Stimulated activated CD8-positive, alpha-beta memory T cell treated with anti-CD3 and anti-CD28 coated beads, Interleukin-7, amount 100 ng/mL, for 1 hour (primary cell): ENCODE measurements at places on chromosomes 13 and 19.
A peak's percentile ranks its signal among the peaks of the same experiment; 100 is the strongest.

GRCh38 chr13:110023729-110024644 is 237.6 kb upstream of the IRS2 start:
- no peak for DNase-seq

DNA sequence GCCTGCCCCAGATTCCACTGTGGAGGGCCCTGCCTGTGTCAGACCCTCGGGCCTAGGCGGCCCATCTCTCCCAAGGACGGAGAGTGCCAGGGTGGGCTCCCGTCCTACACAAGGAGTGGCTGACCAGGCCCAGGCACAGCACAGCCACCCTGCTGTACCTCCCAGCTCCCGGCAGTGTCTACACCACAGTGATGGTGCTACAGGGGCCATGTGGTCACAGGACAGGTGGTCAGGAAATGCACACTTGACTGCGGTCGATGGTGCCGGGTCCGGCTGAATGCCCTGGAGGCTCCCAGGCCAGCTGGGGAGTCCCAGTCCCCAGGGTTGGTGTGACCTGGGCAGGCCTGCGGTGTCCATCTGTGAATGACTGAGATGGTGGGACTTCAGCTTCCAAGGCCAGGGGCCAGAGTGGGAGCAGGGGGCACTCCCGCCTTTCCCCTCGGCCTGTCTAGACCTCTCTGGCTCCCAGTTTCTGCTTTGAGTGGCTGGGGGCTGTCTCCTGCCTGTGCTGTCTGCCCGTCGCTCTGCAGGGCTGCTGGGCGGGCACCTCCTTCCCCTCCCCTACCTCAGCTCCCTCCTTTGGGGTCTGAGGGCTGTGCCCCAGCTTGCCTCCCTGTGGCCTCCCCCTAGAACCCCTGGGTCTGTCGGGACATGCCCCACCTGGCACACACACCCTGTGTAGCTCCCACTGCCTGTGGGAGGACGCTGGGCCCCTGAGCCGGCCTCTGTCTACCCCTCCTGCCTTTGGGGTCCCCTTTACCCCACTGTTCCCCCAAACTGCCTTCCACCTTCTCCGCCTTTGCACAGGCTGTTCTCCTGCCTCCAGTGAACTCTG is 12.5 kb downstream of the DDA1 start:
- no peak for DNase-seq

GRCh38 chr19:46270521-46271256 is 26.2 kb upstream of the HIF3A start:
- no peak for DNase-seq

DNA sequence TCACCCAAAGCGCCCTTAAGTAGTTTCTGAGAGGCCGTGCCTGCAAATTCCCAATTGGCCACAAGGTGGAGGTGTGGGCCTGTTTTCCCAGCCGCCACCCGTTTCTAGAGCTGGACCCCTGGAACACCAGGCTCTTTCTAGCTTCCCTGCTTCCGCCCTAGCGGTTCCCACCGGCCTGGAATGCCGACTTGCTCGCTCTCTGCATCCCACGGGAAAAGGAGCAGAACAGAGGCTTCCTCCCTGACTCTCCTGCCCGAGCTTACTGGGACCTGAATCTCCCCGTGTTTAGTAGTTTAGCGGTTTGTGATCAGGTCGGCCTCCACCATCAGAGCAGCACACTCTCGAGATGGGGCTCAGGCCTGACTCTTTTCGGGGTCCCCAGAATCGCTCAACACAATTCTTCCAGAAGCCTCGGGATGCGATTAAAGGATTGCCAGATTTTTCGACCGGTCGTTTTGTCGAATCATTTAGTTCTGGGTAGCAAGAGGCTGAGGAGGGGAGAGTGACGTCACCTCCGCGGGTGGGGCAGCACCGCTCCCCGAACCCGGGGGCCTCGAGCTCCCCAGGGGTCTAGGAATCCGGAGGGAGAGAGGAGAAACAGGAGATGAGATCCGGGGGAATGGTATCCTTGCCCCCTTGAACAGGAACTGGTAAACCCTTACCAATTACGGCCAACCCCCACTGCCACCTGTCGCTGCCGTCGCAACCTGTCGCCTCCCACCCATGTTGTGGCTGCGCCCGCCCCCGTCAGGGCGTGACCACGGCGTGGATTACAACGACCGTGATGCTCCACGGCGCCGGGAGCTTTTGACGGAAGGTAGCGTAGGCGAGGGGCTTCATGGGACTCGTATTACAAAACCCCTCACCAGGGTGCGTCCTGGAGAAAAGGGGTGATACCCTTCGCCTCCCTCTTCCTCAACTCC is 8.0 kb downstream of the NAPSA start:
- peak; percentile 67 for DNase-seq

- DNase-seq = no peak
Observed at GRCh38 chr13:31042049-31042448, 109.6 kb downstream of the TEX26 start.

GRCh38 chr13:71516521-71516920 is 350.5 kb downstream of the DACH1 start:
- DNase-seq = no peak

- no peak for DNase-seq
Observed at GRCh38 chr19:6271721-6272410, 7.9 kb downstream of the MLLT1 start.

GRCh38 chr13:99267927-99268326 is 9.7 kb upstream of the GPR18 start:
- no peak for DNase-seq

DNA sequence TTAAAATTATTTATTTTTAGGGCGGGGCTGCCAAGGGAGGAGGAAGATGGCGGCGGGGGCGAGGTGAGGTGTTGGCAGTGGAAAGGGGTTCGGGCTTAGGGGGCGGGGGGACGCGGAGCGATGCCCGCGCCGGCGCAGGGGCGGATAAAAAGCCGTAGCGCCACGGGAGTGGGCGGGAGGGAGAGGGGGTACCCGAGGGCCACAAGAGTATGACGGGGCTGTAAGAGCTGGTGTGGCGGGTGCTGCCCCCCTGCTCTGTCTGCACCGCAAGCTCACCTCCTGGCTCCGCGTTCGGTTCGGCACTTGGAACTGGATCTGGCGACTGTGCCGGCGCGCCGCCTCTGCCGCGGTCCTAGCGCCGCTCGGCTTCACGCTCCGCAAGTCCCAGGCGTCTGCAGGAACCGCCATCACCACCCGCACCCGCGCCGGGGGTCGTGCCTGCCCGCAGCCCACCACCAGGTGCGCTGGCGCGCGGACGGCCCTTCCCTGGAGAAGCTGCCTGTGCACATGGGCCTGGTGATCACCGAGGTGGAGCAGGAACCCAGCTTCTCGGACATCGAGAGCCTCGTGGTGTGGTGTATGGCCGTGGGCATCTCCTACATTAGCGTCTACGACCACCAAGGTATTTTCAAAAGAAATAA is 265.2 kb upstream of the SGCG start:
- no peak for DNase-seq
